GM23248 (cell line): ENCODE measurements at places on chromosomes 12 and 14. TPM values are rescaled to one million over a fixed set of nuclear protein-coding genes. Genes with fewer than 3 reads are reported as not detected.

Gene SMIM41
- not detected in 2 replicates for total RNA-seq

Gene P2RX7
- under 0.01 and 0.54 TPM in 2 replicates for total RNA-seq

Gene SLC17A8
- not detected in 2 replicates for total RNA-seq

Gene VRTN
- total RNA-seq: not detected in 2 replicates

Gene HVCN1
- total RNA-seq: 4.1 and 7.6 TPM in 2 replicates

Gene IAPP
- total RNA-seq: not detected in 2 replicates

Gene LRP1-AS
- not detected in 2 replicates for total RNA-seq

Gene RASAL1
- total RNA-seq: not detected in 2 replicates

Gene LALBA
- total RNA-seq: not detected in 2 replicates

Gene RNASE3
- total RNA-seq: not detected in 2 replicates

Gene TAS2R14
- total RNA-seq: 0.76 and 1.2 TPM in 2 replicates

Gene GZMH
- total RNA-seq: not detected in 2 replicates

Gene TMEM229B
- total RNA-seq: 0.65 and 1.1 TPM in 2 replicates

Gene SIX6
- total RNA-seq: not detected in 2 replicates

Gene REP15
- 0.51 and 0.54 TPM in 2 replicates for total RNA-seq

Gene CLEC4A
- total RNA-seq: not detected in 2 replicates

Gene FGFR1OP2
- total RNA-seq: 37.2 and 47.8 TPM in 2 replicates

Gene TROAP
- total RNA-seq: 4.4 and 6.2 TPM in 2 replicates

Gene SLCO1A2
- not detected in 2 replicates for total RNA-seq

Gene KSR2
- total RNA-seq: not detected in 2 replicates

Gene GALNT16
- total RNA-seq: 1.4 and 4.2 TPM in 2 replicates

Gene PLBD2
- total RNA-seq: 38.5 and 43.6 TPM in 2 replicates

Gene FAR2
- total RNA-seq: 2.1 and 6.1 TPM in 2 replicates

Gene KLHL33
- total RNA-seq: not detected in 2 replicates

Gene KRT71
- total RNA-seq: not detected in 2 replicates

Gene TSHR
- total RNA-seq: not detected in 2 replicates

Gene VTI1B
- total RNA-seq: 61.5 and 64.2 TPM in 2 replicates

Gene OR6C2
- not detected in 2 replicates for total RNA-seq
